Mesothelial cell of epicardium (in vitro differentiated cells): ENCODE measurements at places on chromosomes 2 and 18.
A peak's percentile ranks its signal among the peaks of the same experiment; 100 is the strongest.

- no peak overlapping the region for H3K4me3 ChIP-seq
- H3K36me3 ChIP-seq = no peaks in the 10 kb centered on the region
- H3K27me3 ChIP-seq = peaks cover 8% of the 10 kb centered on the region
Observed at GRCh38 chr18:285817-286216, 18.0 kb upstream of the THOC1 start.

GRCh38 chr2:208074610-208075356 lies 49.5 kb upstream of the PLEKHM3 start:
- H3K27me3 ChIP-seq = no peaks in the 10 kb centered on the region
- DNase-seq = no peak
- peak overlapping the region; percentile 2 for H3K27ac ChIP-seq
- H3K36me3 ChIP-seq = no peaks in the 10 kb centered on the region
- H3K4me3 ChIP-seq = no peak overlapping the region
- peaks cover 8% of the 10 kb centered on the region for H3K4me1 ChIP-seq

GRCh38 chr2:12861344-12861930 lies 144.7 kb downstream of the TRIB2 start:
- DNase-seq = no peak
- no peak overlapping the region for H3K27ac ChIP-seq
- H3K4me3 ChIP-seq = no peak overlapping the region
- H3K27me3 ChIP-seq = no peaks in the 10 kb centered on the region
- no peaks in the 10 kb centered on the region for H3K4me1 ChIP-seq

GRCh38 chr2:9745153-9745899 lies 97.9 kb upstream of the TAF1B start:
- H3K27me3 ChIP-seq = peaks cover 7% of the 10 kb centered on the region
- no peak overlapping the region for H3K4me3 ChIP-seq
- H3K4me1 ChIP-seq = no peaks in the 10 kb centered on the region
- H3K27ac ChIP-seq = no peak overlapping the region
- no peak for DNase-seq

GRCh38 chr2:85183076-85183475 lies 49.9 kb downstream of the TCF7L1 start:
- H3K4me1 ChIP-seq = peaks cover 38% of the 10 kb centered on the region
- no peaks in the 10 kb centered on the region for H3K27me3 ChIP-seq
- H3K27ac ChIP-seq = no peak overlapping the region
- H3K36me3 ChIP-seq = peaks cover 8% of the 10 kb centered on the region
- DNase-seq = no peak

- DNase-seq = no peak
- no peak overlapping the region for H3K4me3 ChIP-seq
- H3K27ac ChIP-seq = no peak overlapping the region
Observed at GRCh38 chr2:27973592-27973991, 83.1 kb downstream of the BABAM2 start.

GRCh38 chr2:218826791-218827190 lies 4.8 kb downstream of the PRKAG3 start:
- no peak for DNase-seq
- H3K4me1 ChIP-seq = no peaks in the 10 kb centered on the region
- H3K27ac ChIP-seq = no peak overlapping the region
- H3K36me3 ChIP-seq = no peaks in the 10 kb centered on the region
- H3K4me3 ChIP-seq = no peak overlapping the region
- peaks cover 6% of the 10 kb centered on the region for H3K27me3 ChIP-seq

- H3K4me3 ChIP-seq = no peak overlapping the region
- H3K4me1 ChIP-seq = peaks cover 19% of the 10 kb centered on the region
- no peaks in the 10 kb centered on the region for H3K36me3 ChIP-seq
- H3K27ac ChIP-seq = no peak overlapping the region
Observed at GRCh38 chr2:151619337-151619989, 114.8 kb downstream of the NEB start.

DNA sequence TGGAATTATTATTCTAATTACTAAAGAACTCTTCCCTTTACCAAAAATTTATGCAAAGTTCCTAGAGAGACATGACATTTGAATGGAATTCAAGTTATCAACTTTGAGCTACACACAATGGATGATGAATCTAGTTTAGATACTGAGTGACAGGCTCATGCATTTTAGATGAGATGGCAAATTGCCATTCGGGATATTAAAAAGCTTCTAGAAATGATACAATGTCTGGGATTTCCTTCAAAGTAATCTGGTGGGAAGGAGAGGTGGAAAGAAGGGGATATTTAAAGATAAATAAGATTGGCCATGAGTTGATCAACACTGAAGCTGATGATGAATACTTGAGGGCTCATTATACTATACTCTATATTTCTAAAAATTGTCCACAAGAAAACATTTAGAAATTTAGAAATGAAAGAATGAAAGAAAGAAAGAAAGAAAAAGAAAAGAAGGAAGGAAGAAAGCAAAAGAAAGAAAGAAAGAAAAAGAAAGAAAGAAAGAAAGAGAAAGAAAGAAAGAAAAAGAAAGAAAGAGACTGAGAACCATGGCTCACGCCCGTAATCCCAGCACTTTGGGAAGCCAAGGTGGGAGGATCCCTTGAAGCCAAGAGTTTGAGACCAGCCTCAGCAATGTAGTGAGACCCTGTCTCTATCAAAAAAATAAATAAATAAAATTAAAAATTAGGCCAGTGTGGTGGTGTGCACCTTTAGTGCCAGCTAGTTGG lies 62.6 kb upstream of the NEDD4L start:
- peaks cover 7% of the 10 kb centered on the region for H3K27me3 ChIP-seq
- H3K36me3 ChIP-seq = no peaks in the 10 kb centered on the region
- H3K27ac ChIP-seq = no peak overlapping the region
- peaks cover 14% of the 10 kb centered on the region for H3K4me1 ChIP-seq

DNA sequence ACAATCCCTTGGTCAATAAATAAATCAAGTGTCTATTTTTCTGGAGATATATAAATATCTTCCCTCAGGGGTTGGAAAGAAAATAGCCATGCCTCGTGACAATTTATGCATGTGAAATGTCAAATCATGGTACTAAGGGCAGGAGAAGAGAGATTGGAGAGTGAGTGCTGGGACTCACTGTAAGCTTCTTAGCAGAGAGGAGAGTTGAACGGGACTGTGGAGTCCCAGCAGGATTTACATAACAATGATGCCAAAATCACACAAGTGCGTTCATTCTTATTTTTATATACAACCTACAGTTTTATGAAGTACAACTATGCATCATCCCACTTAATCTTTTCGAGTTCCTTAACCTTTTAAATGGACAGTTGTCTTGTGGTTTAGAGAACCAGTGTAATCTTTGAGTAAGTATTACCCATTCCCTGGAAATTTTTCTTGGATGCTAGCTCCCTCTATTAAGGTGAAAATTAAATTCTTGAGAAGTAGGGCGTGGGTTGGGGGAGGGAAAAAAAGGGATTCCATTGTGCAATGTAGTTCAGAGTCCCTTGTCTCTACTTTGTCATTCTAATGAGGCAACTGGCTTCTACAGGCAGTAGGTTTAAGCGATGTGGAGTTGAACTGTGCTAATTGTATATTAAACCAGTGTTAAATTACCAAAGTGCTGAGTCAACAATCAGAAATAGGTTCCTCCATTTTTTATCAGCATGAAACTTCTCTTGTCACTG lies 143.6 kb upstream of the EPHA4 start:
- H3K27ac ChIP-seq = no peak overlapping the region
- no peak for DNase-seq
- peaks cover 8% of the 10 kb centered on the region for H3K27me3 ChIP-seq
- H3K36me3 ChIP-seq = no peaks in the 10 kb centered on the region
- H3K4me1 ChIP-seq = peaks cover 22% of the 10 kb centered on the region
